Ovary (tissue), 10 donors: ENCODE measurements at places on chromosomes 1 and 21. TPM values are rescaled to one million over a fixed set of nuclear protein-coding genes. Genes with fewer than 3 reads are reported as not detected.

DNA sequence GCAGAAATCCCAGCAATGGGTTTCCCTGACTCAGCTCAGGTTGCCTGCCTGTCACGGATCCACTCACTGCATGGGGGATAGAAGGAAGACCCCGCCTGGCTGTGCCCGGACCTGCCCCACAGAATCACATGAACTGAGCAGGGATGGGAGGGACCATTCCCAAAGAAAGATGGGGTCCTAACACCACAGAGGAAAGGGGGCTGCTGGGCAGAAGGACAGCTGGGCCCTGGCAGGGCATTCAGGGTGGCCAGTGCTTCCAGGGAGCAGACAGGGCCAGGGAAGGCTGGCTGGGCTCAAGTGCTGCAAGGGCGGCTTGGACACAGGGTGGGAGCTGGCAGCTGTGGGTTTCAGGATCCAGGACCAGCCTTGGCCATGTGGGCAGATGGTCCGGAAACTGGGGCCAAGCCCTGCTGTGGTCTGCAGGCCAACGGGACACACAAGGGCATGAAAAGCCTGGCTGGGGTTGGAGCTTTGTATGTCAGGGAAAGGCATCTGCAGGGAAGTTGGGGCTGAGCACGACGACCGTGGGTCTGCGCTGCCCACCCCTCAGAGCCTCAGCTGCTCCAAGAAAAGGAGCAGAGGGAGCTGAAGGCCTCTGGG, 723.9 kb downstream of the PTPRU start:
- DNase-seq, result no peak

DNA sequence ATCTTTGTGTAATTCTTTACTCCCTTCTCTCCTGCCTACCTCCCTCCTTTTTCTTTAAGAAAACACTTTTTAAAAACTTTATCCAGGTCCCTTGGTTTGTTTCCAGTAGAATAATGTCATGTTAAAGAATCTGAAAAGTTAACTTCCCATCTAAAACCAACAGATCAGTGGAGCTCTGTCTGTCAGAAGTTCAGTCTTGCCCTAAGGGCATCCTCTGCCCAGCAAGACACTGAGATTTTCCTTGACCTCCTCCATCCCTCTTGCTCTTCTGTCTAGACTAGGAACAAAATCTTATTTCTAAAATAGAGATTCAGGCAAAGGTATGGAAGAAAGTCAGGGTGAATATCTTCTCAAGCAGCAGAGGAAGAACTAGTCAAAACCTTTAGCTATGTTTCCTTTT, 5.7 kb upstream of the GNL2 start:
- no peak for DNase-seq

GRCh38 chr1:43171876-43172526, at the start of the genes CFAP57 and EBNA1BP2:
CFAP57 (plus strand) TSS chr1:43172330; CDS start chr1:43172754, 424 bp downstream.
EBNA1BP2 (minus strand) TSS chr1:43172290; CDS start chr1:43172118, 172 bp downstream.
- peak; percentile 91 for DNase-seq

- DNase-seq, result no peak
Measured at GRCh38 chr21:28758042-28758882, 234.4 kb downstream of the LTN1 start.

DNA sequence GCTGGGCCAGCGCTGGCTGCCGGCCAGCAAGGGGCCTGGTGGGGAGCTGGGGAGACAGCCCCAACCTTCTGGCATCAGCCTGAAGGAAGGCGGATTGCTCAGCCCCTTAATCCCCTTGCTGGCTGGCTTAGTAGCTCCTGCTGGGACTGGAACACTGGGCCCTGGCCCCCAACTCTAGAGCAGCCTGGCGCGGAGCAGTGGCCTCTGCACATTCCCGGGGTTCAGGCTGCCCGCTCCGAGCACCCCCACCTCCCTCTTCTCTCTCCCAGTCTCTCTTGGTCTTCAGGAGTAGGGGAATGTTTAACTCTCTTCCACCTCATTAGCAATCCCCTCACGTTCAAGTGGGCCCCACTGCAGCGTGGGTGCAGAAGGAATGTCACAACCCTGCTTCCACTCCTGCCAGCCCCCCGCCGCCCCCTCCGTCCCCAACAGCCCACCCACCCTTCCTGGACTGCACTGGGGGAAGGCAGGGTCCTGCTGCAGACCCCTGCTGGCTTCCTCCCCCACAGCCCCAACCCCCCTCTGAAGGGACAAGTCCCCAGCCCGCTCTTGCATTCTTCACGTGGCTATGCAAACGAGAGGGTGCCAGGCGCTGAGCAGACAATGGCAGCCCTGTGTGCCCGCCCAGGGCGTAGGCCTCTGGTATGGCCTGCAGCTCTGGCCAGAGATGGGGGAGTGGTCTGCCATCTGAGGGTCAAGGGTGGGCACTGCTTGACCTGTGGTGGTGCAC, 980 bp upstream of the CLDN19 start:
- DNase-seq, result no peak

RGS8 gene
- 0.38 TPM for total RNA-seq

ARHGAP30 gene
- 5.6 TPM for total RNA-seq
